Tibial artery (tissue), 4 donors: ENCODE measurements at places on chromosomes 1 and 21.

GRCh38 chr1:30713311-30713710, 10.1 kb downstream of the MATN1 start:
- no peak for DNase-seq

DNA sequence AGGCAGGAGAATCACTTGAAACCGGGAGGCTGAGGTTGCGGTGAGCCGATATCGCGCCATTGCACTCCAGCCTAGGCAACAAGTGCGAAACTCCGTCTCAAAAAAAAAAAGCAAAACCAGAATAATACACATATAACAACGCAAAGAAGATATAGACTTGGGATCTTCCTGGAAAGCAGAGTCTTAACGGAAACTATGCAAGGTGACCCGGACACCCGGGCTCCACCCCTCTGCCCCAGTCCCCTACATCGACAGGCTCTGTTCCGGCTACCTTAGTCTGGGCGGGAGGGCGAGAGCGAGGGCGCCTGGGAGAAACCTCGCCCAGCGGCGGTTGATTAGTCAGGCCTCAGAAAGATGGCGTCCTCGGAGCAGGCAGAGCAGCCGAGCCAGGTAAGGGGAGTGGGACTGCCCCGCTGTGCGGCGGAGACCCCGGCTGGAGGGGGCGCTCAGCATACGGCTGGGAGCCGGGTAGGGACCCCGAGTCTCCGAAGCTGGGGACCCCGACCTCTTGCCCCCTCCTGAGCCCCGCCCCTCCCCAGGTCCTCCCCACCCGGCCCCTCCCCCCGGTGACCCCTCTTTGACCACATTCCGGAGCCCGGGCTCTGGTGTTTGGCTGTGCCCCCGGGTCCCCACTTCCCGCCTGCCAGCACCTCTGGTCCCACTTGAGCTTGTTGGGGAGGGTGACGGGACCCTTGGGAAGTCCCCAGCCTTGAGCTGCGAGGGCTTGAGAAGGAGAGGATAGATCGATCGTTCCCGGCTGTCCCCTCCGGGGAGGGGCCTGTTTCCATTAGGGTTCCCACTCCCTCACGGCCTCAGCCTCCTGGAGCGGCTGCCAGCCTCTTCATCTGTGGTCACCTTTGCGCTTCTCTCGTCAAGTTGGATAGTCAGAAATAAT, at the start of gene PEX14:
PEX14 (plus strand) TSS at position 338 of the 895 bp plus-strand sequence; CDS start at position 355, 17 bp downstream.
- peak; percentile 89 for DNase-seq

DNA sequence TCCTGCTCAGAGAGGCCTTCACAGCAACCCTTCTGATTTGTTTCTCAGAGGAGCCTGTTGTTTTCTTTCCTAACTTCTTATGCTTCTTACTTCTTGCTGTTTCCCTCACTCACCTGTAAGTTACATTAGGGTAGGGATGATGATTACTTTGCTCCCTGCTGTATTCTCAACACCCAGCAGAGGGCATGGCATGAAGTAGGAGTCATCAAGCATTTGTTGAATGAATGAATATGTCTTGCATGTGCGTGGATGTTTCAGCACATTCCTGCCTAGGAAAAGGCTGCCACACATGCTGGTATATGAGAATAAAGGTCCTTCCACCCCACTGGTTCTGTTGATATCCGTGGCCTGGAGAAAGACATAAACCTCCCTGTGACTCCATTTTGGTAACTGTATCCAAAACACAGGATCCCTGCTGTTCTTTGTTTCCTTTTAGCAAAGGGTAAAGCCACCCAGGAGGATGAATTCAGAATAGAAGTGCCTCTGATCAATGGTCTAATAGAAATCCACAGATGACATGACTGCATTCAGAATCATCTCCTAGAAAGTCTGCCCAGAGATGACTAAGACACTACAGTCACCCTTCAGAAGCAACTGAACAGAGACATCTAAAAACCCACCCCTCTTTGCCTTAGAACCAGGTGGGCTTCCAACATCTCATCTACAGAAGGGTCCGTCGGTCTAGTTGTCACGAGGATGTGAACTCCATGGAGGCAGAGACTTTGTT, 168.8 kb downstream of the ZSCAN20 start:
- no peak for DNase-seq

DNA sequence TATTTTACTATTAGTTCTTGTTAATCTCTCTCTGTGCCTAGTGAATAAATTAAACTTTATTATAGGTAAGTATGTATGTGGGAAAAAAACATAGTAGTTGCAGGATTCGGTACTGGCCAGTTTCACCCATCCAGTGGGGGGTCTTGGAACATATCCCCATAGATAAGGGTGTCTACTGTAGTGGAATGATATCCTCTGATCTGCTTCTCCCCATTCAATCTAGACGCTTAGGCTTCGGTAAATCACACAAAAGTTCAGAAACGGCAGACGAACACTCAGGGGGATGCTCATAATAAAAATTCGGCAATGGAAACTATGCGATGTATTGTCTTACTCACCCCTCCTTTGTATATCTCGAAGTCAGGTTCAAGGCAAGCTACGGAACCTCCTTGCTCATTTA, 232.9 kb upstream of the COA6 start:
- DNase-seq: no peak

DNA sequence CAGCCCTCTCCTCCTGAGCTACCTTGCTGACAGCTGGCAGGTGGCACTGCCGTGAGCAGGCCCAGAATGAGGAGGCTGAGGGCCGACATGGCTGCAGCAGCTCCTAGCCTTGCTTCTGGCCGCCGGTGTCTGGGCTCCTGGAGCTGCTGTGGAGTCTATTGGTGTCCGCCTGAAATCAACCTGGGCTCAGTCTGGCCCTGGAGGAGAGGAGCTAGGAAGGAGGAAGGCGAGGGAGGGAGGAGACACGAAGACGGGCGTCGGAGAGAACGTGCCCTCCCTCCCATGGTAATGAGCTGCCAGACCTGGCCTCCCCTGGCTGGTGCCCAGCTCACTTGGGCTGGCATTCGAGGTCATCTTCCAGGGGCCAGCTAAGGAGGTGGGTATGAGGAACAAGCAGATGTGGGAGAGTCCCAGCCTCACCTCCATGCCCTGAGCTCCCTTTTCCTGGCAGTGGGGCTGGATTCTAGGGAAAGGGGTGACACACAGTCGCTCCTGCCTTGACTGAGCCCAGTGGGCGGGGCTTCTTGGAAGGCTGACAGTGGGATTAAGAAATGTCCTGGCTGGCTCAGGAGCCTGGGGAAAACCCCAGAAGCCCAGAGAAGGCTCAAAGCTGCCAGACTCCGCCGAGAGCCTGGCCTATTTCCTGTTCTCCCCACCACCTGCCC, at the start of gene PDZK1IP1:
PDZK1IP1 (minus strand) TSS at position 193 of the 665 bp plus-strand sequence; CDS start at position 89, 104 bp downstream.
- peak; percentile 94 for DNase-seq

GRCh38 chr1:31064718-31065309, 703 bp downstream of the PUM1 start:
- peak; percentile 67 for DNase-seq

GRCh38 chr1:61332196-61332753, 249.9 kb downstream of the NFIA start:
- no peak for DNase-seq

- DNase-seq: no peak
These were observed 80.6 kb downstream of the DSCAM start for GRCh38 chr21:40766381-40766780.

- DNase-seq: no peak
These were observed 6.0 kb downstream of the DYNLT5 start for GRCh38 chr1:66758241-66758755.

DNA sequence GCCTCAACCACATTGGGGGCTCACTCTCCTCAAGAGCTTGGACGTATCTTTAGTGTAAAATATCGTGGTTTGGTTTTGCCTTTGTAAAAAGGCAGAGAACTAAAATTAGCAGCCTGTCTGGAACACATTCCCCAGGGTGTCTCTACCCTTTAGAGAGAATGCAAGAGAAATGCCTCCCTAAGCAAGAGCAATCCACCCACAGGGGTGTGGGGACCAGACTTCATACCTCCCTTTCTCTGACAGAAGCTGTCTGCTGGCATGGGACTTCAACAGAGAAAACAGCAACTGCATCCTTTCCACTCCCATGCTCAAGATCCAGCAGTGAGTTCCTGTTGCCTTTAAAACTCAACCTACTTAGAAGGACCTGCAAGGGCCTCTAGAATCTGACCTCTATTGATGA, 27.9 kb upstream of the TNR start:
- DNase-seq: no peak

DNA sequence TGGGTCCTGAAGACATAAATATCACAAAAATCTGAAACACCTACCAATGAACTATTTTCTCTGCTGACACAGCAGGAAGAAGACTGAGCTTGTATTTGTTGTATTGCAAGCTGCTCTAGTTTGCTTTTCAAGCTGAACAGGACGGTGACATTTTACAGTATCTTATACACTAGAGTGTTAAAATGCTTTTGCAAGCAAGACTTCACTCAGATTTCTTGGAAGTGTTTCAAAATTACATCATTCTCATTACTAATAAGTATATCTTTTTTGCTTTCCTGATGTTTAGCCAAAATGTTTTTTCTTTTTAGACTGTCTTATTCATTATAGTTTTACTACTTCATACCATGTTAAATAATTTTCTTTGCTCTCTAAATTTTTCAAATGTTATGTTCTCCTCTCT, 427.1 kb upstream of the CXADR start:
- no peak for DNase-seq

- DNase-seq: no peak
These were observed 197.6 kb upstream of the FOXD3 start for GRCh38 chr1:63124666-63125191.

DNA sequence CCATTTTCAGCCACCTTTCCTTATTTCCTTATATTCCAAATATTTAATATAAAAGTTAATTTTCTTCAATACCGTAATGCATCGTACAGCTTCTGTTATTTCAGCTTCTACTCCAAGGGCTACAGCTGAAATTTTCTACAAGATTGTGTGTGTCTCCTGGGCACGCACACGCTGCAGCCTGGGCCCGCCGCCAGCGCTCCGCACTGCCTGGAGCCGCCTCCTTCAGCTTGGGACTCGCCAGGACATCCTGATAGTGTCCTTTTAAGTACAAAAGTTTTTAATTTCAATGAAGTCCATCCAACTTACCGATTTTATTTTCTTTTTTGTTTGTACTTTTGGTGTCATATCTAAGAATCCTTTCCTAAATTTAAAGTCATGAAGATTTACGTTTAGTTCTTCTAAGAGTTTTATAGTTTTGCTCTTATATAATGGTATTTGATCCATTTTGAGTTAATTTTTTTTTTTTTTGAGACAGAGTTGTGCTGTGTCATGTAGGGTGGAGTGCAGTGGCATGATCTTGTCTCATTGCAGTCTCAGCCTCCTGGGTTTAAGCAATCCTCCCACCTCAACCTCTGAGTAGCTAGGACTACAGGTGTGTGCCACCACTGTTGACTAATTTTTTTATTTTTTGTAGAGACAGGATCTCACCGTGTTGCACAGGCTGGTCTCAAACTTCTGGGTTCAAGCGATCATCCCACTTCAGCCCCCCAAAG, 82.8 kb downstream of the AXDND1 start:
- no peak for DNase-seq

DNA sequence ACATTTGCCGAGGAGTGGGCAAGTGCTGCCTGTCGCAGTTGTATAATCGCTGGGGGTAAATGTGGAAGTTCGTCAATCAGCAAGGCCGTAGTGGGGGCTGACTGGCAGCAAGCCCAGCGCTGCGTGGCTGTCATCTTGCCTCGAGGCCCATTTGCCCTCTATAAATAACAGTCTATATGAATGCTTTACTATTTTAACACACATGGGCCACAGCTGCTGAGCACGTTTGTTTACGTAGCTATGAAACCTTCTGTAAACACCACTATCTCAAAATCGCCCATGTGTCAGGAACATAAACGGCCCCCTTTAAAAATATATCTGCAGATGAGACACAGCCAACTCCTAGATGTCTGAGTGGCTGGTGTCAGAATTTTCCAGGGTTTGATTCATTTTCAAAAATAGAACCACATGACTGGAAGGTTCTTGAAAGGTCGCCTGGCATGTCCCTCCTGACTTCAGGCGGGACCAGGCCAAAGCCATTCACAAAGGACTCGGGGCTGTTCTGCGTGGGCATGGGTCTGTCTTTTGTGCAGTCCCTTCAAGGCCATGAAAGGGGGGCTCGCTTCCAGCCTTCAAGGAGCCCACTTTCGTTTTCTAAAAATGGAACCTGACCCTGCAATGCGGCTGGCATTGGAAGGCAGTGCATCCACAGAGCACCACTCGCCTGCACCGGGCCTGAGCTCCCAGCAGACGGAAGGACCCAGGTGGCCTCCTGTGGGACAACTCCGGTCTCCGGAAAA, 205.5 kb downstream of the KCNJ6 start:
- peak; percentile 68 for DNase-seq

GRCh38 chr1:203506858-203507626, 13.1 kb downstream of the OPTC start:
- no peak for DNase-seq

DNA sequence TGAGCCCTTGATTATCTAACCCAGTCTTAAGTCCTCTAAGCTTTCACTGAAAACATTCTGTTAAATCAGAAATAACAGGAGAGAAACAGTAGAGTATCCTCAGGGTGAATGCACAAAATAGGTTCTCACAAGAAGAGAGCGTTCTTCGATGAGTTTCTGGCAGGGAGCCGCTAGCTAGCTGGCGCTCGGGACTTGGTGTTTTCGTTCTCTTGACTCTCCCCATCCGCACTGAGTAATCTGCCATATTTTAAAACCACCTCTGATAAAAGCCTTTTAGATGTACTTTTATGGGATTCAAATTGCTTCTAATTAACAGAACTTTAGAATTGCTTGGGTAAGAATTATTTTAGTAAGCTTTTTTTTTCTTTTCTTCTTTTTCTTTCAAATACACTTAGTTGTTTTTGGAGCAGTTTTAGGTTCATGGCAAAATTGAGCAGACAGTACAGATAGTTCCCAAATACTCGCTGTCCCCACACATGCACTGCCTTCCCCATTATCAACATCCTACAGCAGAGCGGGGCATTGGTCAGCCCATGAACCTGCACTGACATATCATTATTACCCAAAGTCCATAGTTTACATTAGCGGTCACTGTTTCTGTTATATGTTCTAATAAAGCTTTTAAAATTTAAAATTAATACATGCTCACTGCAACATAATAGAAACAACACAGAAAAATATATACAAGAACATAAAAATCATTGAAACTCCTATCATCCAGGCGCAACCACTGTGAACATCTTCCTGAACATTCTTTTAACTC, 35.4 kb downstream of the PRDM2 start:
- DNase-seq: no peak

GRCh38 chr1:39509360-39510009, 18.0 kb downstream of the BMP8A start:
- DNase-seq: no peak
